Suprapubic skin (tissue), 4 donors: ENCODE measurements at places on chromosomes 4 and X. TPM values are rescaled to one million over a fixed set of nuclear protein-coding genes. Genes with fewer than 3 reads are reported as not detected.

The TMEM35A gene
- total RNA-seq, result 0.21 TPM

The CENPC gene
- total RNA-seq, result 67.3 TPM

The HEPH gene
- total RNA-seq, result 9.8 TPM

The TLR1 gene
- 9.3 TPM for total RNA-seq

The MSX1 gene
- 6.6 TPM for total RNA-seq

The HPRT1 gene
- total RNA-seq, result 12.8 TPM

The ZFP92 gene
- total RNA-seq, result 0.38 TPM

The FAM47E gene
- total RNA-seq, result 0.34 TPM

The JAKMIP1 gene
- 0.24 TPM for total RNA-seq

The HS3ST1 gene
- 0.26 TPM for total RNA-seq

The IL3RA gene
- total RNA-seq, result 2.6 TPM

The RTL9 gene
- not detected for total RNA-seq

The HSFX3 gene
- not detected for total RNA-seq

The FRAS1 gene
- 6.0 TPM for total RNA-seq

GRCh38 chr4:105369988-105370387, 103.9 kb downstream of the PPA2 start:
- H3K27me3 ChIP-seq, result no peaks in the 10 kb centered on the region
- DNase-seq, result no peak

GRCh38 chr4:173442223-173442932, 43.5 kb upstream of the SCRG1 start:
- H3K36me3 ChIP-seq, result no peaks in the 10 kb centered on the region
- no peaks in the 10 kb centered on the region for H3K27me3 ChIP-seq
- no peaks in the 10 kb centered on the region for H3K4me1 ChIP-seq
- no peak overlapping the region for H3K4me3 ChIP-seq
- no peak for DNase-seq

DNA sequence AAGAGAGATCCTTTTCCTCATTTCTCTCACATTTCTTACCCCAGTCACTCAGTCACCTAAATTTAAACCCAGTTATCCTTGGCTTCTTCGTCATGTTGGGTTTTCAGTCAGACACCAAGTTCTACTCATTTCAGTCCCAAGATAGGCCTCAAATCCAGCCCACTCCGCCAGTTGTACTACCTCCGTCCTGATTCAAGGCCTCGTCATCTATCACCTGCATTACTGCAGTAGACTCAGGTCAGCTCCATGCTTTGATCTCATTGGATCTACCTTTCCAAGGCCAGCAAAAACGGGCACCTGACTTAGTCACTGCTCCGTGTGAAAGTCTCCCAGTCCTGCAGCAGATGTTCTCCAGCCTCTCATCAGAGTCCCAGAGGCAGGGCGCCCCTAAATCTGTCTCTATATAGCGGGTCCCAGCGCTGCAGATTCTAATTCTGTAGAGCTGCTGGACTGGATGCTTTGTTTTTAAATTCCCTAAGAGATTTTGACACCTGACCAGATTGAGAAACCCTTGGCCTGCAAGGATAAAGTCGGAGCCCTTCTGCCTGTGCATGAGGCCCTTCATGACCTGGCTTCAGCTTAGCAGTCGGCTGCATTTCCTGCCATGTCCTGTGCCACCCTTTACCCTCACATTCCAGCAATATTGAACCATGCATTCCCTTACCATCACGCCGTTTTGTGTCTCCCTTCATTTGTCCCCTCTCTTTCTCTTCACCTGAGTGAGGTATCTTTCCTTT, 53.7 kb downstream of the ZFX start:
- no peaks in the 10 kb centered on the region for H3K27me3 ChIP-seq
- H3K4me1 ChIP-seq, result peaks cover 7% of the 10 kb centered on the region
- H3K4me3 ChIP-seq, result no peak overlapping the region
- H3K27ac ChIP-seq, result no peak overlapping the region
- DNase-seq, result no peak

DNA sequence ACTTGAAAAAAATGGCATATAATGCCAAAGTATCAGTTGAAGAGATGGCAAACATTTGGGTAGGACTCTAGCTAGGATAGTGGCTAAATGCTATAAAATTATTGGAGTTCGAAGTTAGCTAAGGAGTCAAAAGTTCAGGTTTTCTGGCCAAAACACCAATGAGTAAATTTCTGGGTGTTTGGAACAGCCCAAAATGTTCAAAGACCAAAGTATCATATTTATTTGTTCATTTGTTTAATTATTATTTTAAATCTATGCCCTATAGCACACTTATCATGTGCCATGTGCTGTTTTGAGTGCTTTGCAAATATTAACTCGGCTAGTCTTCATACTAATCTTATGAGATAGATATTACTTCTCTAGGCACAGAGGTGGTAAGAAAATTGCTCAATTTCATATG, 285.5 kb downstream of the TEX13C start:
- no peaks in the 10 kb centered on the region for H3K27me3 ChIP-seq
- H3K4me3 ChIP-seq, result no peak overlapping the region
- no peaks in the 10 kb centered on the region for H3K4me1 ChIP-seq
- no peak for DNase-seq
- H3K36me3 ChIP-seq, result no peaks in the 10 kb centered on the region

DNA sequence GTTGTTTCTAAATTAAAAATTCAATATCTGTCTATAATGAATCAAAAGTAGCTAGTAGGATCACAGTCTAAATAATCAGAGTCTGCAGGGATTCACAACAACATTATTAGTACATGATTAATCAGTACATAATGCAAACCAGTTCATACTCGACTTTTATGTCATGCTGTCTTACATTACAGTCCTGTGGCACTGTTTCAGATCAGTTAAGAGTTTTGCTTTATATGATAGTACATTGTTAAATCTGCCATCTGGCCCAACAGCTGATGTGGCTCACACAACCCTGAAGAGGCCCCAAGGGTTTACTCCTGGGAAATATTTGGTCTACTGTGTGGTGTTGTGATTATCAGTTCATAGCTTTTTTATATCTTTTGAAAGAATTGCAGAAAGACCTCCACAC, 247.1 kb upstream of the ETNPPL start:
- DNase-seq, result no peak
- H3K27ac ChIP-seq, result no peak overlapping the region
- no peak overlapping the region for H3K4me3 ChIP-seq
- H3K27me3 ChIP-seq, result no peaks in the 10 kb centered on the region
- H3K4me1 ChIP-seq, result peaks cover 14% of the 10 kb centered on the region

DNA sequence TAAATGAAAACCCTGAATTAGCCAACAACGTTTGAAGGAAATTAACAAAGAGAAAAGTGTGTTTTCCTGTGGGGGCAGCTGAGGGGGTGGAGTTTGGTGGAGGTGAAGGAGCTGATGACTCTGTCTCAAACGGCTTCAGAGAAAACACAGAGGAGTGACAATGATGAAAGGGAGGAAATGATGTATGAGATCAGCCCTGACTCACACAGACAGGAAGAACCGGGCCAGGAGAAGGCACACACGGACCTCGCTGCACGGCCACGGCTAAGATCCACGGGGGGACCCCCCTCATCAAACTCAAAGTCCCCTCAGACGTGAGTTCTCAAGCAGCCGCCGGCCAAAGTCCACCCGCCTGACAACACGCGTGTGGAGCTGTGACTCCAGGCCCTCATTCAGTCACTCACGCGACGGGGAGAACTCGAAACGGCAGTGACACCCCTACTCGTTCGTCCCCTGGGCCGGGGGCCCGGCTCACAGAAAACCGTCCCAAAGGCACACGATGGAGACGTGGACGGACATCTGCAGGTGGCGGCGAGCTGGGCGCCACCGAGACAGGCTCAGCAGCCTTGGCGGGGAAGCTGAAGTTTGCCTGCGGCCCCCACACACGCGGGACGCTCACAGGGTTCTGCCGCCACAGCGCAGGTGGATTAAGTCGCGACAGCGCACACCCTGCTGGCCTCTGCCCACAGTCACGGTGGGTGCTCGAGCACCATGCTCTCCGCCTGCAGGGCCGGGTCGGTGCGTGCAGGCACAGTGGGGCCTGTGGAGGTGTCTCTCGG, 28.8 kb downstream of the PPP2R3B start:
- no peaks in the 10 kb centered on the region for H3K4me1 ChIP-seq
- H3K27me3 ChIP-seq, result no peaks in the 10 kb centered on the region
- no peak overlapping the region for H3K4me3 ChIP-seq
- peaks cover 51% of the 10 kb centered on the region for H3K36me3 ChIP-seq
- no peak overlapping the region for H3K27ac ChIP-seq
- DNase-seq, result no peak

GRCh38 chrX:109934935-109935334, 68.0 kb upstream of the TMEM164 start:
- H3K4me3 ChIP-seq, result no peak overlapping the region
- H3K36me3 ChIP-seq, result no peaks in the 10 kb centered on the region
- no peaks in the 10 kb centered on the region for H3K27me3 ChIP-seq
- no peak for DNase-seq

DNA sequence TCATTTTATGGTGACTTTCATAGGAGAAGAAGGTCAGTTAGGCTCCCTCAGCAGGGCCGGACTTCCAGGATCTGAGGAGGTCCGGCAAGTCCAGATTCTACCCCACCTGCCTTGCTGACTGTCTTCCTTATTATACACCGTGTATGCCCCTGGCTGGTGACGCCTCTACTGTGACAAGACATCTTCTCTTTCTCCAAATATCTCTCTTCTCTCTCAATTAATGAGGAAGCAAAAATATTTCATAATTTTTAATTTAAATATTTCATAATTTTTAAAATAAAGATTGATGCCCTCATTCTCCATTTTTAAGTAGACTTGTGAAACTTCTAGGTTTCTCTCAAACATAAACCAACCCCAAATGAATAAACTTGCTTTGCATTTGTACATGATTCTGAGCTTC, 202.5 kb downstream of the NSUN7 start:
- no peaks in the 10 kb centered on the region for H3K27me3 ChIP-seq
- H3K4me1 ChIP-seq, result peaks cover 24% of the 10 kb centered on the region
- no peak for DNase-seq
- H3K36me3 ChIP-seq, result no peaks in the 10 kb centered on the region
- no peak overlapping the region for H3K4me3 ChIP-seq

DNA sequence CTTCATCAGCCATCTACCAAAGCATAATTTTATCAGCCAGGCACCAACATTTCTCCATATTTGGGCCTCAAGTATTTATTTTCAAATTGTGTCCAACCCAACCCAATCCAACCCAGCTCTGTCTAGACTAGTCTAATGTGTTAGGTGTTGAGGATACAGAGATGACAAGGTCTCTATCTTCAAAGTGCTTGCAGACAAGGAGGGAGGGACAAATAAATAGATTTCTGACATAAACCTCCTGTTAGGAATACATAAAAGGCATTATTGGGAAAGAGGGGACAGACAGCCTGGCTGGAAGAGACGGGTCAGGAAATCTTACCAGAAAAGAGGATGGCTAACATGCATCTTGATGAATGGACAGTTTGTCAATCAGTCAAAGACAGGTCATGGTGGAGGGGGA, 115.4 kb upstream of the RPS6KA3 start:
- H3K4me3 ChIP-seq, result no peak overlapping the region
- no peak overlapping the region for H3K27ac ChIP-seq
- no peaks in the 10 kb centered on the region for H3K4me1 ChIP-seq
- no peaks in the 10 kb centered on the region for H3K36me3 ChIP-seq

GRCh38 chr4:87053802-87054767, 119.3 kb downstream of the AFF1 start:
- DNase-seq, result no peak
- H3K4me1 ChIP-seq, result peaks cover 79% of the 10 kb centered on the region
- no peaks in the 10 kb centered on the region for H3K27me3 ChIP-seq

- H3K36me3 ChIP-seq, result no peaks in the 10 kb centered on the region
- no peaks in the 10 kb centered on the region for H3K27me3 ChIP-seq
- DNase-seq, result no peak
- H3K4me1 ChIP-seq, result no peaks in the 10 kb centered on the region
- H3K4me3 ChIP-seq, result no peak overlapping the region
- no peak overlapping the region for H3K27ac ChIP-seq
Measured at GRCh38 chrX:66046612-66047235, 6.8 kb upstream of the VSIG4 start.

DNA sequence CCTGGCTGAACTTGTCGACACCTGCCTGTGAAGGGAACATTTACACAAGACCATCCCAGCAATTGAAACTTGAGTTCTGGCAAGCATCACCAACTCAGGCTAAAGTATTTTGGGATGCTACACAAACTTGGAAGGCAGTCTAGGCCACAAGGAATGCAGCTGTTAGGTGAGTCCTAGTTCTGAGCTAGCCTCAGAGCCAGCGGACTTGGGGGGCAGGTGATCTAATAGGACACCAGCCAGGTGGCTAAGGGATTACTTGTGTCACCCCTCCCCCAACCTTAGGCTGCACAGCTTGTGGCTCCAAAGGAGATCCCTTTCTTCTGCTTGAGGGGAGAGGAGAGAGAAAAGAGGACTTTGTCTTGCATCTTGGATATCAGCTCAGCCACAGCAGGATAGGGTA, 62.3 kb upstream of the DKK2 start:
- H3K36me3 ChIP-seq, result no peaks in the 10 kb centered on the region
- no peak overlapping the region for H3K4me3 ChIP-seq
- no peaks in the 10 kb centered on the region for H3K4me1 ChIP-seq
- no peak overlapping the region for H3K27ac ChIP-seq
- no peaks in the 10 kb centered on the region for H3K27me3 ChIP-seq

GRCh38 chr4:184248216-184248615, 30.5 kb upstream of the ENPP6 start:
- H3K4me1 ChIP-seq, result no peaks in the 10 kb centered on the region
- no peak overlapping the region for H3K27ac ChIP-seq
- no peaks in the 10 kb centered on the region for H3K27me3 ChIP-seq
- no peak for DNase-seq
- no peak overlapping the region for H3K4me3 ChIP-seq

DNA sequence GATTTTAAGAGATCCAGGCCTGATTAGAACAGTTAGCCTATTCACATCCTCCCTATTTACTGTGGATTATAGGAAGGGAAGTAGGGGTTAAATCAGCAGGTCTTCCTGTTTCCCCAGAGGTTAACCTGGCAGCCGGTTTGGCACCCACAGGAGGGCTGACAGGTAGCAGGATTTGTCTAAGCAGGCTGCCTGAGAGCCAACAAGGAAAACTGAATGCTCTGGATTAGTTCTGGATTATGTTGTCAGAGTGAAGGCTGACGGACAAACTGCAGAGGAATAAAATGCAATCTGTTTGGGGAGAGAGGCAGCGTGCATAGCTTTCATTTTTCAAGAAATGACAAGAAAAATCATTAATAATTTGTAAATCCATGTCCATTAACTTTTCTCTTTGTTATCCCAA, 397.1 kb upstream of the FAM241A start:
- H3K4me1 ChIP-seq, result no peaks in the 10 kb centered on the region
- H3K27me3 ChIP-seq, result no peaks in the 10 kb centered on the region
- no peak overlapping the region for H3K4me3 ChIP-seq
- no peak overlapping the region for H3K27ac ChIP-seq
- no peaks in the 10 kb centered on the region for H3K36me3 ChIP-seq

DNA sequence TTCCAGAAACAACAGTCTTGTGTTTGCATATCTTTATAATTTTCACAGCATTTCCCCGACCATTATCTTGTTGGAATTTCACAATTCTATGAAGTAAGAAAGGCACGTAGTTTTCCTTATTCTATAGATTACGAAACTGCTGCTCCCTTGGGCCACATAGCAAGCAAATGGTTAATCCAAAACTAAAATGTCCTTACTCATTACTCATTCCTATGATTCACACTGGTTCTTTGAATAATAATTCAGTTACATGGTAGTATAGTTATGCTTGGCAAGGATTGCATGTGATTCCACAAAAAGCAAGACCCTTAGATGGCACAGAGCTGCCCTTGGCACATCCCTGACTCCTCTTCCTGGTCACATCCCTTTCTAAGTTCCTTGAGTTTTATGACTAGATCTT, 51.2 kb downstream of the OR13H1 start:
- no peaks in the 10 kb centered on the region for H3K36me3 ChIP-seq
- no peak overlapping the region for H3K27ac ChIP-seq
- H3K4me1 ChIP-seq, result no peaks in the 10 kb centered on the region
- no peaks in the 10 kb centered on the region for H3K27me3 ChIP-seq
- H3K4me3 ChIP-seq, result no peak overlapping the region

GRCh38 chrX:13059637-13060499, 15.4 kb upstream of the FAM9C start:
- no peak overlapping the region for H3K27ac ChIP-seq
- H3K36me3 ChIP-seq, result no peaks in the 10 kb centered on the region
- DNase-seq, result no peak
- H3K4me3 ChIP-seq, result no peak overlapping the region
- no peaks in the 10 kb centered on the region for H3K4me1 ChIP-seq
